ENCODE measurements at places on chromosomes 5 and 9.

GRCh38 chr5:74042959-74043358 is 417.0 kb downstream of the ARHGEF28 start:
- DNase-seq, result no peak

DNA sequence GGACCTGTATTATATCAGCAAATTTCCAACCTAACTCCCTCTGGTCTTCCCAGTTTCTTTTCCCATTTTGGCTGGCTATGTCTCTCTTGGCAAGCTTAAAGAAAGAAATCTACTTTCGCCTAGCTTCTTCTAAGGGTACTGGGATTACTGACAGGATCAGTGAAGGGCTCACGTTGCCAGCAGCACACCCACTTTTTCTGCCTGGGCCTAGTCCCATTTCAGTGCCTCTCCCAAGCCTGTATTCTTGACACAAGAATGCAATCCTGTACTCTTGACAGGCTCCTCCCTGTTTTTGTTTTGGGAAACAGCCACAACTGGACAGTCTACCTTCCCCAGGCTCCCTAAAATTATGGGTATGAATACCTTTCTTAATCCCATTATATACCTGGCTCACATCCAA is 170.5 kb downstream of the EPB41L4A start:
- no peak for DNase-seq

DNA sequence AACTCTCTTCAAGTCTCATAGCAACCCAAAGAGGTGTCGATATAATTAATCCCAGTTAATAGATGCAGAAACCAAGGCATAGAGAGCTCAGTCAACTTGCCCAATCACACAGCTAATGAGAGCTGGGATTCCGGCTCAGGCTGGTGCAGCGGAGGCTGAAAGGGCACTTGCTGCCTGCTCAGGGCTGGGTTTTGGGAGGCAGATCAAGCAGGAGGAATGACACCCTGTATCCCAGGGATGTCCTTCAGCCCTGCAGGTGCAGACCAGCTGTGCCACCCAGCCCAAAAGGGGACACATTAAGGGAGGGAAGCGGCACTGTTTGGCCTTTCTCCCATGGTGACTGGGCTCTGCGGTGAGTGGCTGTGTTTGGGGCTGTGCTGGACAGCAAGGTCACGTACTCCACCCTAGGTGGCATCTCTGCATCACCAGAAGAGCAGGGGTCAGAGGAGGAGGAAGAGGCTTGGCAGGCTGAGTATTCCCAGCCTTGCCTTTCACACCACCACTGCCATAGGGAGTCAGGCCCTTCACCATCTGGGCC is 124.1 kb downstream of the MVB12B start:
- no peak for DNase-seq

GRCh38 chr9:4714266-4715016 is 26.6 kb downstream of the AK3 start:
- DNase-seq, result no peak

- DNase-seq, result no peak
Measured at GRCh38 chr5:142244440-142244839, 80.4 kb downstream of the SPRY4 start.

- peak; percentile 15 for DNase-seq
Measured at GRCh38 chr9:75087289-75087823, 599 bp downstream of the NMRK1 start.

DNA sequence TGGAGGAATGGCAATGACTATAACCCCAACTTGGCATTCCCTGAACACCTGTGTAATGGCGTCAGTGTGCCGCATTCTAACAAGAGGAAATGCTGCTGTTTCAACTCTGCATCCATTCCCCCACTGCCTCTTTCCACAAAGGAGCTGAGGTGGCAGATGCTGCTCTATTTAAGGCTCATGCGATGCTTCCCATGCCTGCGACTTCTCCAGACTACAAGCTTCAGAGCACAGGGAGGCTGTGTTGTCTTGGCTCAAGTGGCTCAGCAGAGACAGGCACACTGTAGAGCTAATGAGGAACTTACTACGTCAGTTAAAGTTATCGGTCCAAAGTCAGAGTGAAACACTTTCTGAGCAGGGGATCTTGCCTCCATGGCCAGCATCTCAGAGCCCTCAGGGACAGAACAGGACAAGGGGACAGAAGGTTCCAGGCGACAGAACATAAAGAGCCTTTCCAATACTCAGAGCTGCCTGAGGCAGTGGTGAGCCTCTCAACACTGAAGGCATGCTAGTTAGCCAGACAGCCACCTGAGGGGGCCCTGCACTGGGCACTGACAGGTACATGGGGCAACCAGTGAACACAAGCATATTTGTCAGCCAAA is 21.8 kb downstream of the TNIP1 start:
- DNase-seq, result no peak

GRCh38 chr9:126261584-126262356 is 64.9 kb upstream of the MVB12B start:
- no peak for DNase-seq

DNA sequence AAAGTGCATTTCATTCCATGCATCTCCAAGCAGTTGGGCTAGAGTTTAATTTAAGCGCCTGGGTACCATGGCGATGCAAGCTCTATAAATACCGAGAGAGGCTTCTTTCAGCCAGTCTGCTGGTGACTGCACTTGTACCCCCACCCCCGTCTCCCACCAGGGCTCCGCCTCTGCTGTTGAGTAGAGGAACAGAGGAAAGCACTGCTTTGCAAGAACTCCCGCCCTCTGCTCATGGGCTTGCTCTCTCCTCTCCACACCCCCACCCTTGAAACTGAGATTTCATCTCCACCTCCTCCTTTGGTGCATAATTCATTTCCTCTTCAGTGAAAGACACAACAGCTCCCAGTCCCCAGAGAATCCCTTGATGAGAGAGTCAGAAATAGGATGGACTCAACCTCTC is 5.1 kb upstream of the WWC1 start:
- DNase-seq, result peak; percentile 90

- DNase-seq, result no peak
Measured at GRCh38 chr5:78518365-78519197, 130.0 kb downstream of the LHFPL2 start.

GRCh38 chr9:124810663-124811355 is 33.9 kb downstream of the OLFML2A start:
- DNase-seq, result no peak

DNA sequence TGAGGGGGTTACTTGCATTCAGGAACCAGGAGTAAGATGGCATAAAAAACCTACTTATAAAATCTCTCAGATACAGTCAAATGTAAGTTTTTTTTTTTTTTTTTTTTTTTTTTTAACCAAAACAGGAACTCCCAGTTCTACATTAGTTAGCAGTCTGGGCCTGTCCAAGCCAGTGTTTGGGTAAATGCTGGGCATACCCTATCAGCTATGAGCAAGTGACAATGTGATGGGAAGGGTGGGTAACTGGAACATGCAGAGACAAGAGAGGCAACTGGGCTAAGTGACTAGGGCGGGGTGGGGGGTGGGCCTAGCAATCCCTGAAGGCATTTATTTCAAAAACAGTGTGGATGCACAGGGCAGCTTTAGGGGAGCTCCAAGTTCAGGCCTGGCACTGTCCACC is 2.3 kb downstream of the NMRK1 start:
- DNase-seq, result no peak

DNA sequence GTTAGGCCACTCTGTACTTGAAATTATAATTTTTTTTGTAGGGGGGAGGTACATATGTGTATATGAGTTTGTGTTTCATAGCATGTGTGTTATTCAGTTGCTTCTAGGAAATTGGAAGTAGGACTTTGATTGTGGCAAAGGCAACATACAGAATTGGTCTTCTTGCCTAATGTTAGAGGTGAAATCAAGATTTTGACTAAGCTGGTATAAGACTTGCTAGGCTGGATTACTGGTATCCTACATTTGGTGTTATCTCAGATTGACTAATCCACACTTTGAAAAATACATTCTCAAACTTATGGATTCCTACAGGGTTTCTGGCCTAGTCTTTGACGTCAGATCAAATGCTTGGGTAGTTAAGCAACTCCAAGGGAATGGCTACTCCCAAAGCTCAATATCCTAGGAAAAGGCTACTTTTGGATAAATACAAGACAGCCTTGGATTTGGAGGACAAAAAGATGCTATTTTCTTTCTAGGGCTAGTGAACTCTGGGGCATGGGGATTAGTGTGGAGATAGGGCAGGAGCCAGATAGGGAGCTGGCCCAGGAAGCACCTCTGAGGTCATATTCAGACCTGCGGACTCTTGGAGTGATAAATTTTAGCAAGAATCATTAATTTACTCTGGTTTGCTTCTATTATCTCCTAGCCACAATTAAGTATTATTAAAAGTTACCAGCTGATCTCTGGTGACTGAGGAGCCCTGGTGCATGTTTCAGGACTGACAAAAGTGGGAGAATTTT is 144.0 kb upstream of the RPS23 start:
- no peak for DNase-seq

GRCh38 chr5:168683247-168683926 is 104.2 kb upstream of the PANK3 start:
- DNase-seq, result no peak

DNA sequence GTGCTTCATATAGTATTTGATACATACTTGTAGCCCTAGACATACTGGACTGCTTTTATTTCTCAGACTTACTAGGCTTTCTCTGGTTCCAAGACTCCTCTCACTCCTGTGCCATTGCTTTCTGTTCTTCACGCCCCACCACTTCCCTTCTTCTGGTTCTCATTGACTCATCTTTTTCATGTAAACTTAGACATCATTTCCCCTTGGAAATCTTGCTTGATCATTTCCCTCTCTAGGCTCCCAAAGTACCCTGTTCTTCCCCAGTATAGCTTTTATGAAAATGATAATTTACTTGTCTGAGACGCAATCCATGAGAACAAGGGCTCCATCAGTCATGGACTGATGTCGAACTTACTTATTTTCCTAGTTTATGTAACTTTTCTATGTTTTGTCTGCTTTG is 83.5 kb downstream of the TLR4 start:
- DNase-seq, result no peak

GRCh38 chr9:108903420-108904103 is 30.4 kb downstream of the ELP1 start:
- DNase-seq, result no peak

GRCh38 chr9:111114486-111114885 is 76.2 kb upstream of the LPAR1 start:
- DNase-seq, result no peak

DNA sequence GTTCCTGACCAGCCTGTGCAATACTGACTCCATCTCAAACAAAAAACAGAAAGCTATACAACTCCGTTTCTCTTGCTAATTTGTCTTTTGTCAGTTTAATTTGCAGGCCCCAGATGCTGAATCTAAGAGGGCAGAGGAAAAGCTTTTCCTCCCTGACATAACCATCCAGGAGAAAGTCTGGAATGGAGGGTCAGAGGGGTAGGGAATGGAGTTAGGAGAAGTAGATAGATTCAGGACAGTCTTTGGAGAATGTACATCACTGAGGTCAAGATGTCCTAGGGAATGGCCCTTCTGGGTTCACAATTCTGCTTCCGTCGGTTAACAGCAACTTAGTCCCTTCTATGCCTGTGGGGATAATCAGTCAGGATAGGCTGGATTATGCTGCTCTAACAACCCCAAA is 6.6 kb upstream of the SQSTM1 start:
- DNase-seq, result no peak

GRCh38 chr5:18323891-18324290 is 689.6 kb downstream of the TAF11L14 start:
- DNase-seq, result no peak

- no peak for DNase-seq
Measured at GRCh38 chr5:132447196-132447595, 43.4 kb downstream of the IRF1 start.

GRCh38 chr9:16817002-16817401 is 53.5 kb downstream of the BNC2 start:
- DNase-seq, result no peak

Measured in brain (organoid and tissue), 16 donors.